ENCODE measurements at places on chromosomes 3 and 15.
A peak's percentile ranks its signal among the peaks of the same experiment; 100 is the strongest.

- no peak for DNase-seq
Observed at GRCh38 chr15:60272623-60273022, 125.2 kb downstream of the ANXA2 start.

GRCh38 chr3:45737234-45737633, 48.0 kb downstream of the SACM1L start:
- no peak for DNase-seq

GRCh38 chr15:23877502-23878412, 190.7 kb upstream of the NDN start:
- DNase-seq, result peak; percentile 12

DNA sequence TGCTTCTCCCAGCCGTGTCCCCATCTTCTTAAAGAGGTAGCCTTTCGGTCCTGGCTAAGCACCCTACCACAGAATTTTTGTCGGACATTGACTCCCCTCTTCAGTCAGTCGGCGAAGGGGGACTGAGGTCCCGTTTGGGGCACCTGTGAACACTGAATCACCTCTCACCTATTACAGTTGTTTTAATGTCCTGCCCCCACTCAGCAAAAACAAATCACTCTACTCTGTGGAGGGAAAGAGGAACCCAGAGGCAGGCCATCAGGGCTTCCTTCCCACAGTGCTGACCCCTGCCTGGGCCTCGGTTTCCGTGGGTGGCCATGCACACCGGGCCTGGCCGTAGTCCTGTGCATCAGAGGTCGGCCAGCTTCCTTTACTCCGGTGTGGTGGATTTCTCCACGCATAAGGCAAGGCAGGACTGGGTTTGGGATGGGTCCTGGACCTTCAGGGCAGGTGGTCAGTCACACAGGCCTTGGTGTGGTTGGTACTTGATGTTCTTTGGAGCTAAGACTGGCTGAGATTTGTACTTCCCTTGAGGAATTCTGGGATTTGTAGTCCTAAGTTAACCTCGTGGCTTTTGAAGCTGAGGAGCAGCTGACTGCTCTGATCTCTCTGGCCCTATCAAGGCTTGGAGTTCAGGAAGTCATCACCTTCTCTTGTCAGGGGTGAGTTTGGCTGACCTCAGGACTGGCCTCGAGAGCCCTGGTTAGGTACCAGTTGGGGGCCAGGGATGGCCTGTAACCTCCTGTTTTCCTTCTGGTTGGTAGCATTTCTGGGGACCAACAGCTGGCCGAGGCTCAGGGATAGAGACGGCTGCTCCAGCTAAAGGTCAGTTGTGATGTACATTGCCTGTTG, 627 bp upstream of the FAM131A start:
- DNase-seq, result peak; percentile 83

- DNase-seq, result peak; percentile 32
Observed at GRCh38 chr3:73561494-73561893, 63.2 kb downstream of the PDZRN3 start.

- no peak for DNase-seq
Observed at GRCh38 chr3:58681863-58682262, 15.3 kb upstream of the FAM3D start.

GRCh38 chr15:62027263-62027565, 33.0 kb downstream of the VPS13C start:
- DNase-seq, result no peak

- DNase-seq, result peak; percentile 73
Observed at GRCh38 chr3:55333923-55334322, 153.2 kb downstream of the WNT5A start.

DNA sequence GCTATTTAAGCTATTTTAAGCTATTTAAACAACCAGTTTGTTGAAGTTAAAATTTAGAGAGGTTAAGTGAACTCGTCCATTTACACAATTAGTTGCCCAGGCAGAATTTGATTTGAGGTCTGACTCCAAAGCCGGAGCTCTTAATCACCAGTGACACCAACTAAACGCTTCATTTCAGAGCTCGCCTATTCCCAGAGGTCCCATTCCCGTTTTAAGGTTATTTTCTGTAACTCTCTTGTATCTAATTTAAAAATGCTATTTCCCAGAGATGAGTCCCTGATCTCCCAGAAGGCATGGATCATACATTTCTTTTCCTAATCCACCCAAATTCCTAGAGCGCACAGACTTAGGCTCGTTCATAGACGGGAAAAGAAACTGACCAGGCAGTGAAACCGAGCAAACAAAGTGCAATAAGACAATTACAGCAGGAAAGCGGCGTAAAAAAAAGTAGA, 904 bp upstream of the MCTP2 start:
- DNase-seq, result peak; percentile 21

GRCh38 chr3:36197151-36197550, 183.2 kb upstream of the STAC start:
- no peak for DNase-seq

GRCh38 chr3:122562923-122563716, 980 bp downstream of the PARP9 start:
- DNase-seq, result peak; percentile 10

DNA sequence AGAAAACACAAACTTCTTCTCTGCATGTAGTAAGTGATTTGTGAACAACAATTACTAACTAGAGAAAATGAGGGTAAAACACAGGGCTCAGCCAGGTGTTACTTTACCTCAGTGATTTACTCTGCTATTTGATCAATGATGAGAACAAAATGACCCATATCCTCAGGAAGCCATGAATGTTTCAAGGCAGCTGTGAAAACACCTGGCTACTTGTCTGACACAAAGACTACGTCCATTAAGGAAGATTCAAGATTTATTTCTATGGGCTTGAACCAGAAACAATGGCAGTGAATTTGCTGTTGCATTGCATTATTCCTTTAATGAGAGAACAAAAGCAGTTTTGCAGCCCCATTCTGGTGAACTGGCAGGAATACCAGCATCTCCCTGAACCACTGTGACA, 374.6 kb upstream of the ARL6 start:
- no peak for DNase-seq

DNA sequence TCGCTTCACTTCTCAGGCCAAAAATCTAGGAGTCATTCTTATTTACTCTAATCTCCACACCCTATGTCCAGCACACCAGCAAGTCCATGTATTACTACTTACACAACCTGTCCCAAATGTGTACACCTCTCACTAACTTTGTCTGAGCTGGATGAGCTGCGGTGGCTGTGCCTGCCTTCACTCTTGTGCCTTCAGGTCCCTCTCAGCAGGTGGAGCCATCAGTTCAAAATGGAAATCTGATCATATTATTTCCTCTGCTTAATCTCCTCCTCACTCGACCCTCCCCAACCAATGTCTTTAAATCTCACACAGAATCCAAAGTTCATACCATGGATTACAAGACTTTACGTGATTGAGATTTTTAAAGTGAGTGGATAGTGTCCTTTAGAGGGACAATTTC, 82.8 kb downstream of the SSR3 start:
- no peak for DNase-seq

DNA sequence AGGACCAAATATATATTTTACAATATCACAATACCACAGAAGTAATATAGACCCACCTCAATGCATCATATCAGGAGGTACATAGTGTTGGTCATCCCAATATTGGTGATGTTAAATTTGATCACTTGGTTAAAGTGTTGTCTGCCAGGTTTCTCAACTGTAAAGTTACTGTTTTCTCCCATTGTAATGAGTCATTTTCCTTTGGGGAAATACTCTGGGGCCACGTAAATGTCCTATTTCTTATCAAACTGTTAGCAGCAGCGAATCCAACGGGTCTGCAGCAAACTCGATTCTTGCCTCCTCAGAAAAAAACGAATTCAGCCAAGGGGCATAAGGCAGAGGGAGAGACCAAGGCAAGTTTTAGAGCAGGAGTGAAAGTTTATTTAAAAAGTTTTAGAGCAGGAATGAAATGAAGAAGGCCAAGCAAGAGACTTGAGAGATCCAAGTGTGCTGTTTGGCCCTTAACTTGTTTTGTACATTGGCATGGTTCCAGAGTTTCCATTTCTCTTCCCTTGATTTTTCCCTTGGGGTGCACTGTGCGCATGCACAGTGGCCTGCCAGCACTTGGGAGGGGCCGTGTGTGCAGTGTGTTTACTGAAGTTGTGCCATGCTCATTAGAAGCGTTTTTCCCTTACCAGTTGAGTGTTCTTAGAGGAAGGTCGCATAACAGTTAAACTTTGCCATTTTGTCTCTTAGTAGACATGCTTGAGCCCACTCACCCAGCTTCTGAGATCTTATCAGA, 512.5 kb downstream of the AGBL1 start:
- DNase-seq, result no peak

- peak; percentile 12 for DNase-seq
Observed at GRCh38 chr3:19994796-19995195, 17.3 kb downstream of the PP2D1 start.

DNA sequence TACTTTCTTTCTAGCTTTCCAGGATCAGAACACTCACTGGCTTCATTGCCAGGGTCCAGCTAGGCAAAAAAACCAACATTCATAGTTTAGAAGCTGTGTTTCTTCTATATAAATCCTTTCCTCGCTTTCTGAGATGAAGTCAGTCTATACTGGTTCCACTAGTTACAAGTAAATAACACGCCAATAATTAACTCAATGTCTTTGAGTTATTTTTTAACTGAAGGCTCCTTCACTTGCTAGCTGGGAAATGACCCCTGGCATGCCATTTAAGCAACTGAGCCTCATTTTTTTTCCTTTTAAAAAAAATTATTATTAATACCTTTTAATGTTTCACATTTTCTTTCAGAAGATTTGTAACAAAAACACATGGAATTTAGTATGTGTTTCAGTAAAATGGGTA, 2.1 kb upstream of the CCDC174 start:
- DNase-seq, result no peak

- no peak for DNase-seq
Observed at GRCh38 chr3:10743366-10744097, 72.5 kb upstream of the SLC6A11 start.

GRCh38 chr3:32842531-32842931, 24.7 kb downstream of the TRIM71 start:
- no peak for DNase-seq

DNA sequence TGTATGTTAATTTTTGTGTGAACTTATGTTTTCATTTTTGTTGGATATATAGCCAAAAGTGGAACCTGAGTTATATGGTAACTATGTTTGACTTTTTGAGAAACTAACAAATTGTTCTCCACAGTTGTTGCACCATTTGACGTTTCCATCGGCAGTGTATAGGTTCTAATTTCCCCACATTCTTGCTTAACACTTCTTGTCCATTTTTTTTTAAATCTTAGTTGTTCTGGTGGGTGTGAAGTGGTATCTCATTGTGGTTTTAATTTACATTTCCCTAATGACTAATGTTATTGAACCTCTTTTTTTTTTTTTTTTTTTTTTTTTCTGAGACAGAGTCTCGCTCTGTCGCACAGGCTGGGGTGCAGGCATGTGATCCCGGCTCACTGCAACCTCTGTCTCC, 8.0 kb downstream of the NISCH start:
- no peak for DNase-seq

GRCh38 chr3:149638228-149639092, 19.4 kb downstream of the WWTR1 start:
- peak; percentile 77 for DNase-seq

GRCh38 chr15:28986108-28986507, 100.3 kb downstream of the APBA2 start:
- no peak for DNase-seq

- no peak for DNase-seq
Observed at GRCh38 chr15:70240820-70241430, 143.2 kb upstream of the TLE3 start.

DNA sequence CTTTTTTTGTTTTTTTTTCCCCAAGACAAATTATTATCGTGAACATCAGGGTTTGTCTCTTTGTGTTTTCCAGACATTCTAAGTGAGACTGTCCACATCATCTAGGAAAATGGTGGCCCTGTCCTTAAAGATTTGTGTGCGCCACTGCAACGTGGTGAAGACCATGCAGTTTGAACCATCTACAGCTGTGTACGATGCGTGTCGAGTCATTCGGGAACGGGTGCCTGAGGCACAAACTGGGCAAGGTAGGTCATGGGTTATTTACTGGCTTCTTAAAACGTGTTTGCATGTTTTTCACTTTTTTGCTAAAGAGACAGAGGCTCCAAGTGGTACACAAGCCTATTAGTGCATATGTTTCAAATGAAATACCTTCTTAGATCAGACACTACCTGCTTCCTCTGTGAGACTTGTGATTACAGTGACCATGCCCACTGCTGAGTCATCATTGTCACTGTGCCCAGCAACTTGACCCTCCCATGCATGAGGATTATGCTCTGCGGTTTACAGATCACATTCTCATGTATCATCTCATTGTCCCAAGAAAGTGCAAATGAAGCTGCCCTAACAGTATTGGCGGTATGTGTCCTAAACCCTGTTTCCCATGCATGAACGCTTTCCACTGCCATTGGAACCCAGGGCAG, 395.2 kb upstream of the TPM1 start:
- peak; percentile 89 for DNase-seq

GRCh38 chr3:65664446-65664845, 374.3 kb downstream of the MAGI1 start:
- no peak for DNase-seq

DNA sequence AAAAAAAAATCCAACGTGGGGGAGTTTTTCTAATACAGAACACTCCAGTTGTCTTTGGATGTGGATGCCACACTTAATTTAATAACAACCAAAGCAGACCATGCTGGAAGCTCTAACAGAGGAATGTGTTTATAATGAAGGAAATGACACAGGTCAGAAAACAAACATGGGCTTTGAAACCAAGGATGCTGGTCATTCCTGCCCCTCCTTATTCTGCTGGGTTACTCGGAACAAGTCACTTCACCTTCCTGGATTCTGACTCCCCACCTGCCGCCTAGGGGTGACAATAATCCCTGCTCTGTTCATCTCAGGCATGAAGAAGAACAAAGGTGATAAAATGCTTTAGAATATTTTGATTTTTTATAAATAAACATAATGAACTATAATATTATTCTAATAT, 240.9 kb upstream of the ADAMTS9 start:
- no peak for DNase-seq

- DNase-seq, result peak; percentile 78
Observed at GRCh38 chr3:140717921-140718320, 40.1 kb downstream of the TRIM42 start.

DNA sequence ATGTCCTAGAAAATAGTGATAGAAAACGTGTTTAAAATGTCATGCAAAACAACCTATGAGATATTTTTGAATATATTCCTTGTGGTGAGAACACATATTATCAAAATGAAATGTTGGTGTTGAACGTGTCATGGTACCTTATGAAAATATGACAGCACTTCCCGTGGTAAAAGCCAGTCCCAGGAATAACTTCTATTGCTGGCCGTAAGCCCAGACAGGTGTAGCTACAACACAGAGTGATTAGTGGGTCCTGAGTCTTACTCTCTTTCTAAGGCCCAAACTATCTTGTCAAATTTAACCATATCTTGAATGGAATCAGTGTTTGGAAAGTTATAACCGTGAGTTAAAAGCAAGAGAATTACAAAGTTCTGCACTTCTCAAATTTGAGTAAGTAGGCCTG, 24.1 kb downstream of the RARB start:
- DNase-seq, result no peak

- DNase-seq, result peak; percentile 42
Observed at GRCh38 chr15:55915221-55915620, 78.2 kb downstream of the NEDD4 start.

- peak; percentile 77 for DNase-seq
Observed at GRCh38 chr3:69791919-69792399, 52.7 kb downstream of the MITF start.

- DNase-seq, result no peak
Observed at GRCh38 chr3:12430086-12430485, 54.2 kb upstream of the TSEN2 start.

- no peak for DNase-seq
Observed at GRCh38 chr3:11919390-11919789, 72.7 kb upstream of the TAMM41 start.
